H1 (cell line): ENCODE measurements at places on chromosomes 2 and 18. TPM values are rescaled to one million over a fixed set of nuclear protein-coding genes. Genes with fewer than 3 reads are reported as not detected.

DNA sequence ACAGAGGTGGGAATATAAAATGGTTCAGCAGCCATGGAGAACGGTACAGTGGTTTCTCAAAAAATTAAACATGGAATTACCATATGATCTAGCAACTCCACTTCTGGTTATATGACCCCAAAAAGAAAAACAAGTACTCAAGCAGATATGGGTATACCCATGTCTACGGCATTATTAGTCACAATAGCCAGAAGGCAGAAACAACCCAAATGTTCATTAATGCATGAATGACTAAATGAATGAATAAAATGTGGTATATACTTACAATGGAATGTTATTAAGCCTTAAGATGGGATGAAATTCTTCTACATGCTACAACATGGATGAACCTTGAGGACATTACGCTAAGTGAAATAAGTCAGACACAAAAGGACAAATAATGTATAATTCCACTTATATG is 266.8 kb upstream of the FBXO11 start:
- no peak for DNase-seq

DNA sequence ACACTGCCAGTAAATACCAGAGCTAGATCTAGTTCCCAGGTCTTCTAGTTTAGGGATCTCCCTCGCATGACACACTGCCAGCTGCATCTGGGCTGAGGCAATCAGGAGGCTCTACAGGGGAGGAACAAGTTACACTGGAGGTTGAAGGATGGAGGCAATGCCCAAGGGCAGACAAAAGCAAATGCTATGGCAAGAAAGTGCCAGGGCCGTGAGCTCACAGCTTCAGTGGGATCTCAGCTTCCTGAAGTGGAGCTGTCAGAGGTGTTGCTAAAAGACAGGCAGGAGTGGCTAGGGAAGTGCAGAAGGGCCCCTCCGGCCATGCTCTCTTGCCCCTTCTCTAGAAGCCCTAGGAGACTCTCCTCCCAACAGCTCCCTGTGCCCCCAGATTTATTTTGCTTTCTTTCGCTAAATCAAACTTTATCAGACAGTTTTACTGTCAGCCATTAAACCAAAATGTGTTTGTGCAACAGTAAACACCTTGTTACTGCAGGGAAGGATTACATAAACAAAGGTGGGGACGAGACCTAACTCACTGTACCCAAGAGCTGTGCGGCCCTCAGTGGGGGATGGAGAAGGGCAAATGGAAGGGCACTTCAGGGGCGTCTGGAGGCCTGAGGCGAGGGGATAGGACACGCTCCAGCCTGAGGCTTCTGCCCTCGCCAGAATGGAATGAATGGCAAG is 39.4 kb upstream of the PKDCC start:
- no peak for DNase-seq

DNA sequence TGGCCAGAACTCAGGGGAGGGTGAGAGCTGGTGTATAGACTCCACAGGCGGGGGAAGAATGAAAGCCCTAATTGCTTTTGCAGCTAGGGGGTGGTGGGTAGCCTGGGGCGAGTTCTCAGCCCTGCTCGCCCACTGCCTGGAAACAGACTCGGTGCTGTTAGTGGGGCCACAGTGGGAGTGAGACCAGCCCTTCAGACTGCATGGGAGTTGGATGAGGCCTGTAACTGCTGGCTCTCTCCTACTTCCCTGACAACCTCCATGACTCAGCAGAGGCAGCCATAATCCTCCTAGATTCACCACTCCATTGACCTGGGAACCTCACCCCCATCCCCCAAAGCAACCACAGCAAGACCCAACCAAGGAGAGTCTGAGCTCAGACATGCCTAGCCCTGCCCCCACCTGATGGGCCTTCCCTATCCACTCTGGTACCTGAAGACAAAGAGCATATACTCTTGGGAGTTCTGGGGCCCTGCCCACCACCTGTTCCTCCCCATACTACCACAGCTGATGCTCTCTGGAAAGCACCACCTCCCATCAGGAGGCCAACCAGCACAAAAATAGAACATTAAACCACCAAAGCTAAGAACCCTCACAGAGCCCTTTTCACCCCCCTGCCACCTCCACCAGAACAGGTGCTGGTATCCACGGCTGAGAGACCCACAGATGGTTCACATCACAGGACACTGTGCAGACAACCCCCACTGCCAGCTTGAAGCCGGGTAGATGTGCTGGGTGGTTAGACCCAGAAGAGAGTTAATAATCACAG is 226.3 kb downstream of the EIPR1 start:
- no peak for DNase-seq

- DNase-seq = no peak
Observed at GRCh38 chr2:104790901-104791495, 62.9 kb upstream of the POU3F3 start.

GRCh38 chr2:16332681-16333557 is 332.7 kb downstream of the CYRIA start:
- no peak for DNase-seq

DNA sequence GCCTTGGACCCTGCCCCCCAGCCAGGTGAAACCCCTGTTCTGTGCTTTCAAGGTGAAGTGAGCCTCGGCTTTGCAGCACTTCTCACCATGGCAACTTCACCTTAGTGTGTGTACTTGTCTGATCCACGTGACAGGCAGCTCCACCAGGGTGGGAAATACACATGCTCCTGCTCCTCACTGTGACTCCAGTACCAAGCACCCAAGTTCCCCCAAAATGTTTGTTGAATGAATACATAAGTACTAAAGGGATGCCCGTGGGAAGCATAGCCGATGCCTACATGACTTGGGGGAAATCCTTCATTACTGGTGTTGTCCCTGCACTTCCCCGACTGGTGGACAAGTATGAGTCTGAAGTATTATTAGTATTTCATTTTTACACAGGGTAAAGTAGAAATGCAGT is 41.8 kb upstream of the GBX2 start:
- no peak for DNase-seq

DNA sequence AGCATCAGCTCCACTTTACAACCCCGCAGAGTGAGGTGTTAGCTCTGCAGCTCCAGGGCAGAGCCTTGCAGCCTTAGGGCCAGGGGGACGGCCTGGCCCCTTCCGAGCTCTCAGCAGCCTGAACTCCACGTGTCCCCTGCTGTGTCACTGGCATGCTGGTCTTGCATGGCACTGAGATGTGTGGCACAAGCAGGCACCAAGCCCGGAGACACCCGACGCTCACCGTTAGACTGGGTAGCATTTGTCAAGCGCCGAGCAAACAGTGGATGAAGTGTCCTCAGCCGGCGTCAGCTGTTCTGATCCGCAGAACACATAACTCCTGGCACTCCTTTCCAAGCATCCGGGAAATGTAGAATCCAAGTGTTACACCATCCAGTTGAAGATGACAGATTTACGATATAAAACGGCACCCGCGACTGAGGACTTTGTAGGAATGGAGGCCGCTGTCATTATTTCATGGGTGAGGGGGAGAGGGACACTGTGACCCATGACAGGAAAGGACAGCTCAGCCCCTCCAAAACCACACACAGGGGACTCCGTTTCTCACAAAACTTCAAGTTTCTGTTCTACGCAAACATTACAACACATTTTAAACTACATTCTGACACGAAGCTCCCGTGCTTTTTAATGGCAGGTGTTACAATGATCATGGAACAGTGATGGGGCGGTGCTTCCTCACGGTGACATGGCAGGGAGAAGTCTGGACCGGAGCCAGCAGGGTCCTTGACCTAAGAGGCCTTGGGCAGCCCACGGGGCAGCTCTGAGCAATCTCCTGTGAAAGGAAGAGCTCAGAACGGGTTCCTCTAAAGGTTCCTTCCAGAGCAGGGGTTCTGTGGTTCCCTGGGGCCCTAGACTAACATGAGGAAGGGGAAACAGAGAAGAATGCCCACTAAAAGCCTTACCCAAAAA is 89.4 kb downstream of the HDAC4 start:
- DNase-seq = no peak

DNA sequence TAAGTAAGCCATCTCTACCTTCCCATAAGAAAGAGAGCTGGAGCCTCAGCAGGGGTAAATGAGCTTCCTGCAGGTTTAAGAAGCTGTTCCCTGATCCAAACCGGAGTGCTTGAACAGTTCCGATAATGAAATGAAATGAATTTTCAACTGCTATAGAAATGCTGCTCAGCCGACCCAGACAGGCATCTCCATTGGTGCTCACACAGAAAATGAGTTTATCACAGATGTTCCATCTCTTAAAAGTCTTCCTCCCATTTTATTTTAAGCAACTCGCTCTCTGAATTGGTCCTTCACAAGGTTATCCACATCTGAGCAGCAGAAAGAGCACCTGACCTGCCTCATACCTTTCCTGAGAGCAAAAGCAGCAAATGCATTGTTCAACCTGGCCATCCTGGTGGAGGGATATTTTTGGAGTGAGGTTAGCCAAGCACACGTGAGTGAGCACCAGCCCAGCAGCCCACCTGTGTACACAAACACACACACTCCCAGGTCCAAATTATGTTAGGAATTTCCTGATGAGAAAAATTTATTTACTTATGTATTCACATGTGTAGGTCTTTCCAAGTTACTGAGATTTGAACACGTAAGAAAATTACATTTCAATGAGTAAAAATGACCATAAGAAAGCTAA is 42.2 kb upstream of the CCDC68 start:
- DNase-seq = no peak

Gene GKN2
- total RNA-seq = not detected in 2 replicates

Gene HMSD
- 3.0 and 4.8 TPM in 2 replicates for total RNA-seq

Gene RGPD4
- total RNA-seq = 0.08 TPM in 1 of 2 replicates, not detected in the other

Gene DYNAP
- 0.15 and 0.22 TPM in 2 replicates for total RNA-seq

Gene FSHR
- not detected in 2 replicates for total RNA-seq

Gene EEF1B2
- 675 and 679 TPM in 2 replicates for total RNA-seq

Gene POTEI
- 0.19 and 0.20 TPM in 2 replicates for total RNA-seq

Gene RGPD8
- 8.2 and 9.3 TPM in 2 replicates for total RNA-seq

Gene KCNE4
- 0.09 TPM in 1 of 2 replicates, not detected in the other for total RNA-seq
